Stimulated activated CD4-positive, alpha-beta T cell treated with anti-CD3 and anti-CD28 coated beads, TNF-alpha, amount 100 ng/mL, for 4 hours (primary cell): ENCODE measurements at places on chromosomes 5 and 9.

- no peak for DNase-seq
Measured at GRCh38 chr5:80784451-80784850, 129.7 kb upstream of the DHFR start.

DNA sequence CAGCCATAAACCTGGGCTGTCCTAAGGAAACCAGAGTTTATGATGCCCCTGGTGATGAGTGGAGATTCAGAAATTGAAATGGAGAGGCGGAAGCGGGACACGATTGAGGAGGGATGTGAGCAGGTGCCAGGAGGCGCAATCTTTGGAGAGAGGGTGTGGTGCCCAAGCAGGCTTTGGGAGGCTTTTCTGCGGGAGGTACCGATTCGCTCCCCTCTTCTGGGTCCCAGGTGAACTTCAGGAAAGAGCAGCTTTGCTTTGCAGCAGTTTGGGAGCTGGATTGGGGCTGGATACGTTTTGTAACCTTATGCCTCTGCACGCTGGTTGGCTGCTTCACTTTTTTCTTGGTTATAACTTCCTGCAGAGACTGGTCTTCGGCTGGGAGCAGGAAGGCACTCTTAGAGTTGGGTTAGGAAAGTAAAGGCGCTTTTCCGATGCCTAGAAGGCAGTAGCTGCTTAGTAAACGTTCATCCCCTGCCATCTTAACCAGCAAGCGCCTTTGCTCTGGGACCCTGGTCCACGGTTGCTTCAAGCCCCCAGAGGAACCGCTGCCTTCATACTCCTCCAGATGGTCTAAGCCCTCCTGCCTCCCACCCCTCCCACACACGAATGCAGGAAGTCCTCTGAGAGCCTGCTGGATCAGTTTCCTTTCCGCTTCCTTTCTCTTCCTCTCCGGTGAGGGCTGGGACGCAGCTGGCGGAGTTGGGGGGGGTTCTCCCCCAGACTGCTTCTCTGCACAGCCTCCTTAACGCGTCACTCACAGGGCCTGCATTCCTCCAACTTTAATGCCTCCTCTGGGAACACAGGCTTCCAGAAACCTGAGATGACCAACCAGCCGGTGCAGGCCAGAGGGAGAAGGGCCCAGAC is 15.2 kb upstream of the NEK6 start:
- no peak for DNase-seq

DNA sequence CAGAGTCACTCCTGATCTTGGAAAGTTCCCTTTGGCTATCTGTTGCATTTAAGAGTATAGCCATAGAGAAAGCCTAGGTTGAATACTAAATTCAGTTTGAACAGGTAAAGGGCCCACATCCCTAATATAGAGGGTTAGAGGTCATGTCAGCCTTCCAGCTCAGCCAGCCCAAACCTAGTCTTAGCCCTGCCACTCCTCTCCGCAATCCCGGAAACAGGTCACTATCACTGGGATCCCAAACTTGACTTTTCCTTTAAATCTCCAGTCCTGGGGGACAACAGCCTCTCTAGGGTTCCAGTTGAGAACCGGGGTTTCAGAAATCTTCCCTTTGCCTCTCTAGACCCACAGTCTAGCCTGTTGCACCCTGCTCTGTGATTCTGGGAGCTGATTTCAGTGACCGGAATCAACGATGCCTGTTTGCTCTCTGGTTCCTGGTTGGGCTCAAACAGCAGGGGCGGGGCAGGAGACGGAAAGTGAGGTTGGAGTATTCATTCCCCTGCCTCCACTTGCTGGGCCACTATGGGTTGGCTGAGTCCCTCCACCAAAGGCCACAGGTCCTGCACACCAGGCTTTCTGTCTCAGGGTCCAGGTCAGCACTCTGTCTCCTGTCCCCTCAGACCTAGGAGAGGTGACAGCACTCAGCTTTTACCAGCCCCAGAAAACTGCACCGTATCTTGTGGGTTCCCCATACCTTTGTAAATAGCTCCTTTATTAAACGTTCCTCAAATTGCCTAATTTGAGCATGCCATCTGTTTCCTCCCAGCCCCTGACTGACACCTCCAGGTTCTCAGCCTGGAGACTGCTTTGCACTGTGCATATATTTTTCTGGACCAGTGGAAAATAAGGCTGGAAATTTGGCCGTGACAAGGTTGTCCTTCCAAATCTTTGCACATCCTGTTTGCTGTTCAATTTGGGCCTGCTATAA is 23.8 kb upstream of the CPEB4 start:
- DNase-seq, result no peak

GRCh38 chr5:126097876-126098275 is 325.3 kb upstream of the GRAMD2B start:
- no peak for DNase-seq

- no peak for DNase-seq
Measured at GRCh38 chr5:4625206-4625896, 514.8 kb upstream of the ADAMTS16 start.

DNA sequence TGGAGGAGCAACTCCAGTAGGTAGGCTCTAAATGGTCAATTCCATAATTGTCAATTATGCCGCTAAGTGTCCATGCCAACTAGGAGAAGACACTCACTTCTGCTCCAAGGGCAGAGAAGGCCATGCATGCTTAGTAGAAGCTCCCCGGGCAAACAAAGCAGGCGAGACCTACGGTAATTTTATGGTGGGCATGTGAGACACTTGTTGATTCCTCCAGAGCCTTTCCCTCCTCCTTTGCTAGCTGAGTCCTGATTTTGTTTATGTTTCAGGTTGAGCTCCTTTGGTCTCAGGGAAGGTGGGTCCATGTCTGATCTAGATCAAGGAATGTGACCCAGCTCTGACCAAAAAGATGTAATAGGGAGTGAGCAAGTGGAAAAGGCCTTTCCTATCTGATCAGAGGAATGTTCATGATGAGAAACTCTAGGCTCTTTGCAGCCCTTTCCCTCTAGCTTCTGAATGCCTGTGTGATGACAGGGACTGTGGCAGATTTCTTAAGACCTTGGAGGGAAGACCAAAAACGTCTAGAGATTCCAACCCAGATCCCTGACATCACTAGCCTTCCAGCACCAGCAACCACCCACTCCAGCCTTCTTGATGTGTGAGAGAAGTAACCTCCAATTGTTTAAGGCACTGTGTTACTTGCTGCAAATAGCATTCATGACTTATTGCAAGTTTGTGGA is 7.7 kb upstream of the CPEB4 start:
- DNase-seq, result no peak

GRCh38 chr5:6371079-6371810 is 7.1 kb downstream of the MED10 start:
- DNase-seq, result no peak

DNA sequence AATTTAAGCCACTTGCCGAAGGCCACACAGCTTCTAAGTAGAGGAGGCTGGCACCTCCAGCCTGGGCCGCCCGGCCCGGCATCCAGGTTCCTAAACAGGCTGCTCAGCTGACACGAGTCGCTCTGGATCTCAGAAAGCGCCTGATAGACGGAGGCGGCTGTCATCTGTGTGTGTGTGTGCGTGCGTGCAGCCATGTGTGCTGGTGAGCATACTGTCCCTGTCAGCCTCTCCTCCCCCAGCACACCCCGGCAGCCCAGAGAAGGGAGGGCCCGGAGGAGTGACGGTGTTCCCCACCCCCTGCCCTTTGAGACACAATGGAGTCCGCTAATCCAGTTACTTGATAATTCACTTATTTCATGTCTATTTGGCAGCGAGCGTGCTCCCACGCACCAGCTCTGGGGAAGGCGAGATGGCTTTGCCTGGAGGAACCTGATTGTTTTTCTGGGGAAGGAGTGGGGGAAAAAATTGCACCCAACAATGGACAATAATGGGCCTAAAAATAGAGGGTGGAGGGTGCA is 20.0 kb downstream of the NTNG2 start:
- DNase-seq, result no peak

GRCh38 chr5:167029488-167029887 is 1262.0 kb upstream of the WWC1 start:
- DNase-seq, result no peak

GRCh38 chr9:133762488-133763271 is 24.5 kb upstream of the SARDH start:
- DNase-seq, result no peak

DNA sequence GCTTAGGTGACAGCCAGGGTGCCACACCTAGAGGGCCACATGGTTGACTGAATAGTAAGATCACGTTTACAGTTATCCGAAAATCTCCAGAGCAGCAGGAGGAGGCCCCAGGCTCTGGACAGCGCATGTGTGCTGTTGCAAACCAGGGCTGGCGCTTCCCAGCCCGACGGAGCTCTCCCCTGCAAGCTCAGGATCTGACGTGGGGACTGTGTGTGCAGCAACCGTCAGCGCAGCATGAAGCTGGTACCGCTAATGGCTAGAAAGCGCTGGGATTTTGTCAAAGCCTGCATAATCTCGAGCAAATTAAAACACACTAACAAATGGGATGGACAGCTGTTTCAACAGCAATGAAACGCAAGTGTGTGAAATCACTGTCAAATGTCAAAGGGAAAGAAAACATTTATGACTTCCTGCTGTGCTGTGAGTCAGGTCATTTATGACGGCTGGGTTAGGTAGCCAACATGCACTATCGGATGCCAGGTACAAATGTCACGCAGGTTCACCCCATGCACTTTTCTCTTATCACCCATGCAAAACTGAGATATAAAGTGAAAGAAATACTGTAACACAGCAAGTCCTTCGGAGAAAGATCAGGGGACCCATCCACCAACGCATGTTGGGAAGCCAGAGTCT is 7.5 kb downstream of the SURF4 start:
- no peak for DNase-seq

- DNase-seq, result no peak
Measured at GRCh38 chr5:89546657-89547056, 663.7 kb upstream of the MEF2C start.

GRCh38 chr5:173155912-173156311 is 11.6 kb downstream of the BNIP1 start:
- no peak for DNase-seq

- no peak for DNase-seq
Measured at GRCh38 chr5:171157775-171158174, 151.3 kb upstream of the TLX3 start.

DNA sequence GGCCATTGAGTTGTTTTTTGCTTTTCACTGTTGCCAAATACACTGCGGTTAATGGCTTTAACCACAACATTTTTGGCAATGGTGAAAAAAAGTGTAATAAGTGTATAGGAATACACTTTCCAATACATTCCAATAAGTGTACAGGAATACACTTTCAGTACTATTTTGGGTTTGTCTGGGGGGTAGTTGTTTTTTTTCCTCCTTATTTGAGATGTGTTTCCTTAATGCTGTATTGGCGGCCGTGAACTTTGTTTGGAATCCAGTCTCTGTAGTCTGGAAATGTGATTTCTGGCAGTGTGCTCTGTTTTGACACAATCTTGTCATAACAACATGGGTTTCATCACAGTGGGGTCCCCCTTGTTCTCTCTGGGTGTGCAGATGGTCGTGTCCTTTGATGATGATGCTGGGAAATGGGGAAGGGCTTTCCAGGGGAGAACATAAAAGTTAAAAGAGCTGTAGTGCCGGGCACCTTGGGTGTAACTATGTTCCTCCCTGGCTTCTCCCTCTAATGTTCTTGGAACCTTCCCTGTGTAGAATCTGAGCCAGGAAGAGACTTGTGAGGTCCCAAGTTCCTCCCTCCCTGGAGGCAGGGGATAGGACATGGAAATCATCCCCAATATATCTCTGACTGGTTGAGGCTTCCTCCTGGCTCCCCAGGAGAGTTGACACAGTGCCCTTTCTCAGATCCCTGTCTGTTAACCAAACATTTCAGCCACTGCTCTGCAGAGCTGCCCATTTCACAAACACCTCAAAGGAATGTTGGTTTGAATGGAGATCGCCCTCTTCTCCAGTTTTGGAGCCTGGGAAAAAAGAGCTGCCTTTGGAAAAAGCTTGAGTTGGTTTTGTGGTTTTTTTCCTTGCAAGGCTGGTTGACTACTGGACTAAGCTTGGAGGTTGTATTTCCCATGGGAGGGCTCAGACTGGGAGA is 44.8 kb downstream of the RCL1 start:
- DNase-seq, result no peak

GRCh38 chr9:137798142-137798541 is 79.4 kb upstream of the CACNA1B start:
- no peak for DNase-seq

GRCh38 chr9:109488791-109489492 is 9.2 kb downstream of the PTPN3 start:
- no peak for DNase-seq

DNA sequence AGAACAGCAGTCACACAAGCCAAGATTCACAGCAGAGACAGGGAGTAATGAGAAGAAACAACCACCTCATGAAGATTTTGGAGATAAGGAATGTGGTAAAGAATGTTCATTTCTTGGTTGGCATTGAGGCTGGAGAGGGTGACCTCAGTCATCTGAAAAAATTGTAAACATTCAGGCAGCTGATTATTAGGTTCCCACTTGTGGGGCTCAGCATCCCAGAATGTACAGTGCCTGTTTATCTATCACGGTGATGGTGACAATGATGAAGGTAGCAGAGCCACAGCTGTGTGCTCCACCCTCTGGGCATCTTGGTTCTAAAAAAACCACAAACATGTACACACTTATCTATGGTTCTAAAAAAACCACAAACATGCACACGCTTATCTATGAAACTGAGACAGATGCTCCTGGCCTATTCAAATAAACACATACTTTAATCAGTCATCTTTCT is 143.9 kb upstream of the MOCS2 start:
- no peak for DNase-seq

DNA sequence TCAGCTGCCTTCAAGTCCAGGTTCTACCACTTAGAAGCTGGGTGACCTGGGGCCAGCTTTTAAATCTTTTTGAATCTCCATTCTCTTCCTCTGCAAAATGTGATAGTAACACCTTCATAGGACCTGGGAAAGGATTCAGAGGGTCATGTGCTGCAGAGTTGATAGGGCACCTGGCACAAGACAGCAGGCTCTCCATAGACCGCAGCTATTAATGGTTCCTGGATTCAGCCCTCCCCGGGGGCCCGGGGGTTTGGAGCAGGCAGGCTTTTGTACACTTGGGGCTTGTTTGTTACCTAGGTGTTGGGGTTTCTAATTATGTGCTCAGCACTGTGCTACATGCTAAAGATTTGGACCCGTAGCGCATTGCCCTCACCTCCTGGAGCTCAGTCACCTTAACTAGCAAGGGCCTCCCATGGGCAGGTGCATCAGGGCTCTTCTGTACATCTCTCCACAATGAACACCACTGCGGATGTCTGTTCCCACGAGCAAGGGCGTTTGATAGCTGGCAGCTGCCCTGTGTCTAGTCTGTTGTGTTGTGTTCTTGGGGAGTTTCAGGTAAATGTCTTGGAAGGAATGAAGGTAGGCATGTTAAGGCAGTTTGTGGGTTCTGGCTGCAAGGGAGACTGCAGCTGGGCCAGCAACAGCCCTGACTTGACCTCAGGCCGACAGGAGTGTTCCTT is 12.1 kb downstream of the PRRC2B start:
- DNase-seq, result no peak

DNA sequence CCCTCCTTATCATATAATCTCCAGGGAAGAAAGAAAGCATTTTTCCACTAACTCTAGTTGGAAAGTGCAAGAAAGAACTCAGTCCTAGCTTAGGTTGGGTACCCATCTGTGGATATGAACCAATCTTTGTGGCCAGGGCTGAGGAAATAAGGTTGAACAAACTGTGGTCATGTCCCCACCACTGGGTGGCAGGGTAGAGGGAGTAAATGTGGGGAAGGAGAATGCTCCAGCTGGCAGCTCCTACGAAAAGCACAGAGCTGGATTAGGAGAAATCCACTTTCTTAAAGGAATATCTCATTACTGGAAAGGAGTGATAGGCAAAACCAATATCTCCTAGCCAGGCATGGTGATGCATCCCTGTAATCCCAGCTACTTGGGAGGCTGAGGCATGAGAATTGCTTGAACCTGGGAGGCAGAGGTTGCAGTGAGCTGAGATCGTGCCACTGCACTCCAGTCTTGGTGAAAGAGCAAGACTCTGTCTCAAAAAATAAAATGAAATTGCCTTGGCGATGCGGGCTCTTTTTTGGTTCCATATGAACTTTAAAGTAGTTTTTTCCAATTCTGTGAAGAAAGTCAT is 175.1 kb downstream of the CCDC192 start:
- DNase-seq, result no peak
